ENCODE measurements at places on chromosomes 3 and 15. TPM values are rescaled to one million over a fixed set of nuclear protein-coding genes. Genes with fewer than 3 reads are reported as not detected.

The GP9 gene
- polyA plus RNA-seq = 0.80 TPM

The SLC15A2 gene
- 37.4 TPM for polyA plus RNA-seq

The IQCB1 gene
- 17.3 TPM for polyA plus RNA-seq

The ANKRD34C gene
- not detected for polyA plus RNA-seq

The CYP19A1 gene
- polyA plus RNA-seq = 0.57 TPM

The TRAT1 gene
- not detected for polyA plus RNA-seq

DNA sequence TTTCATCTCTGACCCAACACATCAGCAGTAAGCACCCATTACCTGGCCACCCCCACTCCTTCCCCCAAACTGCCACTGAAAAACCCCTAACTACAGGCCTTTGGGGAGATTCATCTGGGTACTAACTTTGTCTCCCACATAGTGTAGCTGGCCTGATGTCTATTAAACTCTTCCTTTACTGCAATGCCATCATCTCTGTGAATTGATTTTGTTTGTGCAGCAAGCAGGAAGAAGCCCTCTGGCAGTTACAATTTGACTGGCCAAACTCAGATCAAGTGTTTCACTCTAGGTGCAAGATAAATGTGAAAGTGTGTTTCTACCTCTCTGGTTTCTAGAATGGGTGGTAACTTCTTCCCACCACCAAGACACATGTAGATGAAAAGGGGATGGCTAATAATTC, 26.7 kb upstream of the OR5K4 start:
- DNase-seq = no peak
- no peak overlapping the region for H3K27ac ChIP-seq
- H3K36me3 ChIP-seq = no peaks in the 10 kb centered on the region
- H3K27me3 ChIP-seq = no peaks in the 10 kb centered on the region

GRCh38 chr15:95561463-95561862, 769.0 kb upstream of the NR2F2 start:
- H3K27ac ChIP-seq = no peak overlapping the region
- no peak overlapping the region for H3K4me3 ChIP-seq
- no peaks in the 10 kb centered on the region for H3K27me3 ChIP-seq
- no peaks in the 10 kb centered on the region for H3K4me1 ChIP-seq
- H3K36me3 ChIP-seq = no peaks in the 10 kb centered on the region
- DNase-seq = no peak

DNA sequence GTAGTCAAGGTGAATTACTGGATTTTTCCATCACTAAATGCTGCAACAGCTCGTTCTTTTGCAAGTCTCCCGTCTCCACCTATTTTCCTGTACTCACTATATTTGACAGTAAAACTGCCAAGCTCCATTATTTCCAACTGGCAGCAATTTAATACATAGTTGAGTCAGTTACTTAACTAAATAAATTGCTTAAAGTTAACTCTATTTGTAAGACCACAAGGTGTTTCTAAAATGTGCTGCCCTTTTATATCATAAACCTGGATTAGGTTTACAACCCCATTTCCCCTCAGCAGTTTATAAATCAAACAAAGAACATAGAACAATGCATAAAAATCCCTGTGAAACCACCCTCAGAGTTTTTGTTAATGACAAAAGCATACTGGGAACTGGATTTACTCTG, 211.4 kb upstream of the DPH6 start:
- H3K4me1 ChIP-seq = no peaks in the 10 kb centered on the region
- no peaks in the 10 kb centered on the region for H3K36me3 ChIP-seq
- no peak overlapping the region for H3K27ac ChIP-seq
- H3K4me3 ChIP-seq = no peak overlapping the region

DNA sequence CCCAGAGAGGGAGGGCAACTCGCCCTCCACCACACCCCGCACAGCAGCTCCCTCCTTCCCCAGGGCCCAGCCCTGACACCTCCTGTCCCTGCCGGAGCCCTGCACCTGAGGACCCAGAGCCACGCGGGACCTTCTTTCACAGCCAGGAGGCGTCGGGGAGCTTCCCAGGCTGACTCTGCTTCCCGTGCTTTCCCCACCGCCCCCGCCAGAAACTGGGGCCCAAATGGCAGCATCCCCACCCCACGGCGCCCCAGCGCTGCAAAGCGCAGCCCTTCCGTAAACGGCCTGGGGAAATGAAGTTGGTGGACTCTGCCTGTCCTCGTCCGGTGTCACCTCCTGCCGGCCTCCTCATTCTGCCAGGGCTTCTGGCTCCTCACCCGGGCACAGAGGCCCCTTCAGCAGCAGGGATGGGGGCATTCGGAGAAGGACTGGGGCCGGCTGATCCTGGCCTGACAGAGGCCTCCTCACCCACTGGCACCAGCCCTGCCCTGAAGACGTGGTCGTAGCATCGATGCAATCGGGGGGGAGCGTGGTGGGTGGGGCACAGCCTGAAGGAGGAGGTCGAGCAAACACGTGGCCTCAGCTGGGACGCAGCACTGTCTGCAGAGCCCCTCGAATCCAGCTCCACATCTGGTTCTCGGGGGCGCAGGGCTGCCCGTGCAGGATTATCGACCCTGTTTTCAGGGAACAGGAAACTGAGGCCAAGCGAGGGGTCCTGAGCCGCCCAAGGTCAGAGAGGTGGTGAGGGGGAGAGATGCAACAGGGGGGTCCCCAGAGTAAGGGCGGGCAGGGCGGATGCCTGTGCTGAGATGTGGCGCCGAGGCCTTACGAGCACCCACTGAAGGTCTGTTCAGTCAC, 235.4 kb downstream of the XXYLT1 start:
- no peak overlapping the region for H3K4me3 ChIP-seq
- no peak for DNase-seq
- H3K36me3 ChIP-seq = no peaks in the 10 kb centered on the region
- H3K27me3 ChIP-seq = no peaks in the 10 kb centered on the region
- H3K27ac ChIP-seq = no peak overlapping the region

DNA sequence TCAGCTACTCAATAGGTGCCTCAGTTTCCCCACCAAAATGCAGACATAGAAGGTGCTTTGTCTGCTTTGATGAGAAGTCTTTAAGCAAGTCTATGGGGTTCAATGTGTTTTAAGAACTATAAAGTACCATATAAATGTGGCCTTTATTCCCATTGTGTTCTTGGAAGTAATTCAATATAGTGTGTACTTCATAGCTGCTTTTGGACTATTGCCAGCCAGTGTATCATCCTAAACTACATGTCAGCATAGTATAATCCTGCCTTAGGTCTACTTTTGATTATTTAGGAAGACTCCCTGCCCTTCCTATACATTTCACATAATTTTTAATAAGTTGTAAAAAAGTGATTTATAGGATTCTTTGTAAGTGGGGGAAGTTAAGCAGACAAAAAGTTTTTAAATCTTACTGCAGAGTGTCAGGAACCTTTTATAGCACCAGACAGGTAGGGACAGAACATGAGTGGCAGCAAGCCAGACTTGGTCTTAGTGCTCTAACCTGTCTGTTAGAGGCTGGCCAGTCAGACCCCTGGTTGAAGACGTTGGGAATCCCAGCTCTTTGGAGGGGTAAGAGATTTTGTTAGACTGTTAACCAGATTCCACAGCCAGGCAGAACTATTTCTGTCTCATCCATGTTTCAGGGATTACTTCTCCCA, 48.4 kb downstream of the MLH1 start:
- H3K27me3 ChIP-seq = no peaks in the 10 kb centered on the region
- H3K4me3 ChIP-seq = no peak overlapping the region
- peak; percentile 45 for DNase-seq
- H3K36me3 ChIP-seq = peaks cover 39% of the 10 kb centered on the region

GRCh38 chr3:160856450-160856849, 100.4 kb downstream of the PPM1L start:
- no peak overlapping the region for H3K27ac ChIP-seq
- no peak overlapping the region for H3K4me3 ChIP-seq
- no peaks in the 10 kb centered on the region for H3K27me3 ChIP-seq

DNA sequence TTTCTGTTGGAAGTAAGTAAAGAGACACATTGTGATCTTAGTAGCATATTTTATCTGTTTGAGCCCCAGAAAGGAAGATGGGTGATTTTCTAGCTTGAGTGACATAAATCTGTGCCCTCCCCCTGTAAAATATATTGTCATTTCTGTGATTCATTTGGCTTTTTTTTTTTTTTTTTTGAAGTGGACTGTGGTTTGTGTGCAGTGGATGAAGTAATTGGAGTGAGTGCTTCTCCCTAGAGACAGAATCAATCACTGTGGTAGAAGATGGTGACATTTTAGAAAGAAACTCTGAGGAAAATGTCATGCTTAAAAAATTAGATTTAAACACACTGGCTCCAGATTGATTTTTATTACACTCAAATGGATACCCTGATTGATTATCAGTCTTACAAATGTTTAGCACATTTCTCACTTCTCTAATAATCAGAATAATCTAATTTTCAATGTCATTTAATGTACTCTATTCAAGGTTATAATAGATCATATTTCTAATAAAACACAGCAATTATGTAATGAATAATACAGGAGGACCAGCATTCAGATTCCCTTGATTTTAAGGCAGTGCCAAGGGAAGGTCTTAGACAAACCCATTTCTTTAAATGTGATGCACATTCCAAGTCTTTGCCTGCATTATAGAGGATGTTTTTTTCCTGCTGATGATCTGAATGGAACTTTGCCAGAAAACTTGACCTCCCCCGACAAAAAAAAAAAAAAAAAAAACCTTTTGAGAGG, 116.6 kb downstream of the TOP2B start:
- no peak for DNase-seq
- H3K27me3 ChIP-seq = no peaks in the 10 kb centered on the region
- no peak overlapping the region for H3K27ac ChIP-seq
- H3K4me1 ChIP-seq = no peaks in the 10 kb centered on the region

DNA sequence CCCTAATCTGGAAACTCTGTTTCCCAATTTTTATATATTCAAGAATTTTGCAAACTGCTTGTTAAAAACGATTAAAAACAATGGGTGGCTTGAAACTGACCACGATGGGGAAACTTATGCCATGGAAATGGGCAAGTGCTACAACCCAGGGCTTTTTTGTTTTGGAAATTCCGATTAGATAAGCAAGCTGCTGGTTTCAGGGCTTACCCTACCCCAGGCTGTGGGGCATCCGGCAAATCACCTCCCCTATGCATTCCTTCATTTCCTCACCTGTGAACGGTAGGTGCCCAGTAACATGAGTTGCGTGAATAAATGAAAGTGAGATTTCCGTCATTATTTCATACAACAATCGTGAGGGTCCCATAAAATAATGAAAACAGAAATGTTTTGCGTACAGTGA, 34.3 kb downstream of the ST6GAL1 start:
- no peak for DNase-seq
- no peaks in the 10 kb centered on the region for H3K36me3 ChIP-seq
- peak overlapping the region; percentile 44 for H3K27ac ChIP-seq

DNA sequence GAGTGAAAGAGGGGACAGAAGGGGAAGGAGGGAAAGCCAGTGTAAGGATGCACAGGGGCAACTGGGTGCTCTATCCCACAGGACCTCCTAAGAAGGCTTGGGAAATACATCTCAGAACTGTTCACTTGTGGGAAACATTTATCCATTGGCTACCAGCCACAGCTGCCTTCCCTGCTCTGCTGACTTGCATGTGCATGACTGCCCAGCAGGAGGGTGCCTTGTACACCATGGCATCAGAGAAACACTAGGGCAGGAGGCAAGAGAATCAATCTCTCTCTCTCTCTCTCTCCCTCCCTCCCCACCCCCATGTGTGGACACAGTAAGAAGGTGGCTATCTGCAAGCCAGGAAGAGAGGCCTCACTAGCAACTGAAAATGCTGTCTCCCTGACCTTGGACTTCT, 62.9 kb upstream of the ZBTB38 start:
- H3K4me3 ChIP-seq = no peak overlapping the region
- H3K27me3 ChIP-seq = no peaks in the 10 kb centered on the region
- no peaks in the 10 kb centered on the region for H3K4me1 ChIP-seq
- DNase-seq = no peak
- no peaks in the 10 kb centered on the region for H3K36me3 ChIP-seq

DNA sequence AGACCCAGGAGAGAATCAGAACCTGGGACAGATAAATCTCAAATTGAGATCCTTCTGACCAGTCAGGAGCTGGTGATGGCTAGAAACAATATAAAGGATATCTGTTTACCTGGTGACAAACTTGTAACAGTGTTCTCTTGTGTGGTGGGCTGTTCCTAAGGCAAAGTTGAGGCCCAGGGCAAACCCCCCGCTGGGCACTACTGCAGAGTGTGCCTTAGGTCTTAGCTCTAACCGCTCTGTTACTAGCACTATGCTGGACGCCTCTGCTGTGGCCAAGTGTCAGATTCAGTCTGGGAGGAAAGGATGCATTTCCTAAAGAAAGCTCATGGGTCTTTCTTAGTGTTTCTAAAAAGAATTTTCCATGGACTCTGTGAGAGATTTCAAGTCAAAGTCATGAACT, 146.5 kb upstream of the MEIS2 start:
- no peak overlapping the region for H3K4me3 ChIP-seq
- no peak for DNase-seq
- H3K36me3 ChIP-seq = no peaks in the 10 kb centered on the region
- H3K27ac ChIP-seq = no peak overlapping the region
- no peaks in the 10 kb centered on the region for H3K4me1 ChIP-seq
- H3K27me3 ChIP-seq = no peaks in the 10 kb centered on the region

DNA sequence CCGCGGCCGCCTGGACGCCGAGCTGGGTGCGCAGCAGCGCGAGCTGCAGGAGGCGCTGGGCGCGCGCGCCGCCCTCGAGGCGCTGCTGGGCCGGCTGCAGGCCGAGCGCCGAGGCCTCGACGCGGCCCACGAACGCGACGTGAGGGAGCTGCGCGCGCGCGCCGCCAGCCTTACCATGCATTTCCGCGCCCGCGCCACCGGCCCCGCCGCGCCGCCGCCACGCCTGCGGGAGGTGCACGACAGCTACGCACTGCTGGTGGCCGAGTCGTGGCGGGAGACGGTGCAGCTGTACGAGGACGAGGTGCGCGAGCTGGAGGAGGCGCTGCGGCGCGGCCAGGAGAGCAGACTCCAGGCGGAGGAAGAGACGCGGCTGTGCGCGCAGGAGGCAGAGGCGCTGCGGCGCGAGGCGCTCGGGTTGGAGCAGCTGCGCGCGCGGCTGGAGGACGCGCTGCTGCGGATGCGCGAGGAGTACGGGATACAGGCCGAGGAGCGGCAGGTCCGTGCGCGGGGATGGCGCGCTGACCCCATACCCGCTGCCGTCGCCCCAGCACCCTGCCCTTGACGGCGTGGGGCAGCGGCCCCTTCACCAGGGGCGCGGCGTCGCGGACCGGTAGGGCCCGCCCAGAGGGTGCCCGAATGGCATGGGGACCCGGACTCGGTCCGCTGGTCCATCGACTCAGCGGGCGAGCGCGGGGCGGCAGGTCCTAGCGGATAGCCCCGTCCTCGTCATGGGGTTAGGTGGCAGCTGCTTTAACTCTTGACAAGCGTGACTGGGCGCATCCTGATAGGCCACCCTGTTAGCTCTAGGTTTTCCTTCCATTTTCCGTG, 848 bp downstream of the SYNM start:
- H3K4me3 ChIP-seq = peak overlapping the region; percentile 45
- DNase-seq = peak; percentile 80
- H3K27ac ChIP-seq = peak overlapping the region; percentile 25
- no peaks in the 10 kb centered on the region for H3K36me3 ChIP-seq
- H3K4me1 ChIP-seq = peaks cover 33% of the 10 kb centered on the region

- H3K4me3 ChIP-seq = peak overlapping the region; percentile 0
- no peaks in the 10 kb centered on the region for H3K27me3 ChIP-seq
- H3K27ac ChIP-seq = peak overlapping the region; percentile 93
- H3K4me1 ChIP-seq = peaks cover 18% of the 10 kb centered on the region
- DNase-seq = peak; percentile 79
Measured at GRCh38 chr15:38130205-38130567, 122.5 kb upstream of the SPRED1 start.

Data from muscle of leg (tissue), 16 donors.